ENCODE measurements at places on chromosomes 5 and 9. TPM values are rescaled to one million over a fixed set of nuclear protein-coding genes. Genes with fewer than 3 reads are reported as not detected.
A peak's percentile ranks its signal among the peaks of the same experiment; 100 is the strongest.

GRCh38 chr9:116662646-116663310, 24.3 kb upstream of the TRIM32 start:
- DNase-seq = peak; percentile 33

DNA sequence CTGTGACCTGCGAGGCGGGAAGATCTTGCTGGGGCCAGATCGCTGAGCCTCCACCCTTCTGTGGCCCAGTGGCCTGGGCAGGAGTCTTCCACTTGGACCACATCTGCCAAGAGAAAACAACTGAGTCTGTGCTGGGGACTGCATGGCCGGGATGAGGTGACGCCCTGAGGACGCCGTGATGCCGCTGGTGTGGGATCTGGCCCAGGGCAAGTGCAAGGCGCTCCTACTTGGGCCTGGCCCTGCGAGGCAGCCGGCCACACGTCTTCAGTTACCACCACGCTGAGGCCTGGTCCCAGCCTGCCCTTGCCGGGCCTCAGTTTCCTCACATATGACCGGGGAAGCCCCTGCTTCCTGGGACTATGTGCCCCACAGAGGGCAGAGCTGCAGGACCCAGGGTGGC, 133.4 kb downstream of the SLC25A46 start:
- no peak for DNase-seq

DNA sequence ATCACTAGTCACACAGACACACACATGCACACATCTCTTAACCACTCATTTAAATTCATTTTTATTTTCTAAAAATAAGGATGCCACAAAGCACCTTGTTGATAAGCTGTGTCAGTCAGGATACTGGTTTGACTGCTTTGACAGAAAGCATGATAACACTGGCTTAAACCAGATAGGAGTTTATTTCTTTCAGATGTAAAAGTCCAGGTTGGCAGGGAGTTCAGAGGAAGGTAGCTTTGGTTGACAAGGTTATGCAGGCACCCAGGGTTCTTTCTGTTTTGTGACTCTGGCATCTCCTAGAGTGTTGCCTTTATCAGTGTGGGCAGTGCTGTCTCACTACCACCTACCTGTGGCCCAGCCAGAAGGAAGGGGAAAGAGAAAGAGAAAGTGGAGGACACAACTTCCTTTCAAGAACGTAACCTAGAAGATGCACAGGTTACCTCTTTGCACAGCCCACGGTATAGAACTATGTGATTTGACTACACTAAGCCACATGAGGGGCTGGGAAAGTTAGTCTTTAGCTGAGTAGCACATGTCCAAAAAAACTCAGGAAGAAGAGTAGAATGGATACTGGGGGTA, 334.7 kb downstream of the OSTF1 start:
- no peak for DNase-seq

DNA sequence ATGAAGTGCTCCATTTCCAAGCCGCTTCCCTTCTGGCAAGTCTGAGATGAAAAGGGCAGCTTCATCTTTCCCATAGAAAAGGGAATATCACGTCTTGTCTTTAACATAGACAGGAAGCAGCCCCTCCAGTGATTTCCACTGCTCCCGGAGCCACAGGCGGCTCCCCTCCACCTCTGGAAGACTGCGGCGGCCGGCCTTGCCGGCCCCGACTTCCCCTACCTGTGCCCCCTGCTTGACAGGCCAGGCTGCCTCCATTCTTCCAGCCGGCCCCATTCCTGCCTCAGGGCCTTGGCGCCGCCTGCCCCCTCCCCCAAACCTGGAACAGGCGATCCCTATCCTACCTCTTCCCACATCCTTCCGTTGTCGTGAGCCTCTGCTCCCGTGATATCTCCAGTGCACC, 141.8 kb downstream of the ZNF354C start:
- DNase-seq = no peak

DNA sequence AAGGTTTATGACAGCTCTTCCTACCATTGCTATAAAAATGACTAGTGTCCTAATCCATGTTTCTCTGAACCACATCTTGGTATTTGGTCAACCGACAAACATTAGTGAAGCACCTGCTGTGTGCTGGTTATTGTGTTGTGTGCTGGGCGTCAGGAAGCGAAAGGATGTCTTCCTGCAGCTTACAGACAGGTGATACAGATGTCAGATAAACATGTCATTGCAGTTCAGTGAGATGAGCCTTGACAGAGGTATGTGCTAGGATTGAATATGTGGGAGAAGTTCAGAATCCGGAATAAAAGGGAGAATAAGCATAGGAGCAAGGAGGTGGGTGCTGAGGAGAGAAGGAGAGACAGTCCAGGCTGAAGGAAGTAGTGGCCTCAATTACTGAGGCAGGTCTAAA, 20.3 kb upstream of the CTNNA1 start:
- DNase-seq = no peak

DNA sequence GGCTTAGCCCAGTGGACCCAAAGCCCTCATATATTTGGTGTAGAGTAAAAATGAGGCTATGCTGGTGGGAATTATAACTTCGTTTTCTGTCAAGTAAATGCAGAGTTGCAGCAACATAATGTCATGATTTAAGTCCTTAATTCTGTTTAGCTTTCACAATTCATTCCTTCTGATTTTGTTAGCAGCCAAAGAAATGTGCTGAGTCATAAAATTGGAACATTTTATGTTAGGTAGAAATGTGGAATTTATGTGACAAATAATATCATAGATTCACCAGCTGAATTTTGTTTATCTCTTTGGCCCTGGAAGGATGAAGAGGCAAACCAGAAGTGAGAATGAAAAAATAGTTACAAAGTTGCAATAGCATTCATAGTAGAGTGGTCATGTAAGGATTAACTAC, 247.0 kb downstream of the TRPM3 start:
- peak; percentile 1 for DNase-seq

DNA sequence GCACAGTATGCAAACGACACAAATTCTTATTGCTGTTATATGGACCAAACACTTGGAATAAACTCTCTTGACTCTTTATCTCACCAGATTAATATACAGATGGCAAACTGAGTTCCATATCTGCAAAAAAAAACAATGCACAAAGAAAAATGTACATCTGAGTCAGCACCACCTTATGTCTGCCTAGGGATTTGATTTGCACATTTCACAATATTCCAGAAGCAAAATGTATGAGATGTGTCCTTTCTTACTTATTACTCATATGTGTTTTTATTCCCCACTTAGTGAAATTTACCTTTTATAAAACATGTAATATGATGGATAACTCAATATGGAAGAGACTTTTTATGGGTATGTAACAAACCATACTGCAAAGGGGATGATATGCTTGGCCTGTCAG, 236.9 kb downstream of the GLIS3 start:
- DNase-seq = peak; percentile 32

GRCh38 chr9:74333384-74334032, 163.6 kb upstream of the RORB start:
- no peak for DNase-seq

GRCh38 chr5:92560698-92561401, 1020.2 kb downstream of the NR2F1-AS1 start:
- peak; percentile 82 for DNase-seq

DNA sequence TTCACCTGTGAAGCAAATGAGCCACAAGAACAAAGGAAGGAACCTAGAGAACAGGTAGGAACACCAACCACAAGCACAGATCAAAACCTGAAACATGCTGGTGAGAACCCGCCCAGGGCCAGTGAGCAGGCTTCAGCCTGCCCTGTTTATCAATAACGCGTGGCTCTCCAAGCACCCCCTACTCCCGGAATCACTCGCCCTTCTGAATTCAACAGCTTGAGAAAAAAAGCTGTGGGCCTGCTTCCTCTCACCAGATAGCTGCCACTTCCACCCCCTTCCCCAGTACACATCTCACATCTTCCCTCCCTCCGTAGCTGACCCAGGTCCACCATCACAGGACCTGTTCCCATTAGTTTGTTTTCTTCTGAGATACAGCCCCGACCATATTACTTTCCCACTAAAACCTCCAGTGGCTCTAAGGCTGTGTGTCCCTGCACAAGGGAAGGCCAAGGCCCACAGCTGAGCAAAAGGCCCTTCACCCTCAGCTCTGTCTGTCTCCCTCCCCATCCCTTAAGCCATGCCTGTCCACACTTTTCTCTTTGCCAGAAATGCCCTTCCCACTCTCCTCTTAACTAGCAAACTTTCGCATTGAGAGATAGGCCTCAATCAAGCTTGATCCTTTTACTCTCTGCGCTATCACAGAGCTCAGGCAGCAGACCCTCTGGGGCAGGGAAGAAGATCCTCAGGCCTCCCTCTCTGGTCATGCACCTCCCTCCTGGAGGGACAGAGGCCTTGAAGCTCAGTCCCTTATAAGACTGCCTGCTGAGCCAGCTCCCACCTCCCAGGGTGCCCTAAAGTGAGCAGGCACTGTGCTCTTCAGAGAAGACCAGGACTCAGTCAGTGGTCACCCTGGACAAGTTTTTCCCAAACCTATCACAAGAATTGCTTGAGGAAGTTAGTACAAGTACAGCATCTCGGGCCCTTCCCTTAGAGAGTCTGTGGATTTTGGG, 30.1 kb downstream of the B4GALT1 start:
- DNase-seq = no peak

GRCh38 chr9:133996531-133997520, 4.7 kb upstream of the VAV2 start:
- peak; percentile 54 for DNase-seq

DNA sequence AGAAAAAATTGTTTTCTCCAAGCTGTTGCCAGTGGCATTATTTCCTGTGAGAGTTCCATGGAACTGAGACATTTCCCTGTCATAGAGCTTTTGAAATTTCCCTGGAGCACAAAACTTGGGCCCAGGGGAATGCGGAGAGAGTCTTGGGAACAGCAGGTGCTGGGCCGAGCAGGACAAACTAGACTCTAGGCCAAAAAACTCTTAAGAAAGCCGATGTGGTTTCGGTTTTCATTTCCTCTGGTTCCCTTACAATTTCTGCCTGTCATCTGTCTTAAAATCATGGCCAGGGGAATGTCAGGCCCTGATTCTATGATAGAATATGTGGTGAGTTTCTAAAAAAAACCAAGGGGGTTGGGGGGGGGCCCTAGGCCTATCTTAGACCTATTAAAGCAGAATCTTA, 4.6 kb downstream of the SLC35A4 start:
- DNase-seq = no peak

- DNase-seq = no peak
Measured at GRCh38 chr5:169089343-169089742, 211.6 kb downstream of the SLIT3 start.

DNA sequence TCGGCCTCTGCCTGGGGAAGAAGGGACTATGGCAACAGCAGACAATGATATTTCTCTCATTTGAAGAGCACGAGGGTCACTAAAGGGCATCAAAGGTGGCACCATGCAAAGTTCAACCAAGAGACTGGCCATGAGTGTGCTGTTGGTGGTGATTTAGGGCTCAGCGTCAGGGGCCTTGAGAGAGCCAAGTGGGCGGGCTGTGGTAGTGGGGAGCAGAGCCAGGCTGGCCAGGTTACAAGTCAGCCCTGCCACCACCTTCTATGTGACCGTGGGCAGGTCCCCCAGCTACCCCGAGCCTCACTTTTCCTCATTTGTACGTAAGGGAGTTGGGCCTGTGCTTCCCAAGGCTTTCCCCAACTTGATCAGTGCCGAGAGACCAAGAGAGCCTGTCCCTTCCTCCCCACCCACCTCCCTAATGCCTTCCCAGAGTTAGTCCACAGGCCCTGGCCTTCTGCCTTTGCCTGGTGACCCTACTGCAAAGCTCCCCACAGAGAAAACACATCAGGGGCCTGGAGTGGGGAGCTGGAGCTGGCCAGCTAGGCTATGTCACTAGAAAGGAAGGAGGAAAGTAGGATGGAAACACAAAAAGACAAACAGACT, 104.3 kb downstream of the PDE6A start:
- DNase-seq = no peak

- DNase-seq = peak; percentile 84
Measured at GRCh38 chr5:169914766-169915165, 65.5 kb downstream of the INSYN2B start.

DNA sequence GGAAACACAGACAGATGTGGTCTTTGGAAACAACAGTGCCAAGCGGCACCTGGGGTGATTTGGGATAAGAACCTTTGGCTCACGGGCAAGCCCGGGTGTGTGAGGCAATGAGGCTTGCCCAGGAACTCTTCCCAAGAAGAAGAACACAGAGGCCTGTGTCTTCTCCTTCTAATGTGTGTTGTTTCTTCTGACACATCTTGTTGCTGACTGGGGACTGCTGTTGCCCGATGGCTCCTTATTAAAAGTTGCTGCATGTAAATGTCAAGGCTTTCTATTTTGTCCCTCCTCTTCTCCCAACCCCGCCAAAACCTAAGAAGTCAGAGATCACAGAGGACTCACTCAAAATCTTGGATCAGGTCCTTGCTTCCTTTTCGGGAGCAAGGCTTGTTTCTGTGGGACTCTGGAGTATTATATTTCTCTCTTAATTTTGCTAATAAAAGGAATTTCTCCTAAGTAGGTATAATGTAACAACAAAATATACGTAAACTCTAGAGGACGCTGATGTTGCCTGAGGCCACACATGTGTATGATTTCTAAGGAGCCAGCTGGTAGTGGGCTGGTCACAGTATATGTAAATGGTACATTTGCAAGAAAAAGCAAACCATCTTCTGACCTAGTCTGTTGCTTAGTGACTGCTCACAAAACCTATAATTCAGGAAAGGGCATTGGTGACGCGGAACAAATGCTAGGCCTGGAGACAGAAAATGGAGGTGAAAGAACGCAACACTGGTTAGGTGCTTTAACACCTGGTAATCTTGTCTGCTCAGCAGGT, 232.5 kb downstream of the GADD45G start:
- DNase-seq = no peak

GRCh38 chr5:127826011-127826410, 122.8 kb downstream of the CCDC192 start:
- peak; percentile 54 for DNase-seq

- DNase-seq = peak; percentile 72
Measured at GRCh38 chr5:147567917-147568598, 58.2 kb upstream of the DPYSL3 start.

DNA sequence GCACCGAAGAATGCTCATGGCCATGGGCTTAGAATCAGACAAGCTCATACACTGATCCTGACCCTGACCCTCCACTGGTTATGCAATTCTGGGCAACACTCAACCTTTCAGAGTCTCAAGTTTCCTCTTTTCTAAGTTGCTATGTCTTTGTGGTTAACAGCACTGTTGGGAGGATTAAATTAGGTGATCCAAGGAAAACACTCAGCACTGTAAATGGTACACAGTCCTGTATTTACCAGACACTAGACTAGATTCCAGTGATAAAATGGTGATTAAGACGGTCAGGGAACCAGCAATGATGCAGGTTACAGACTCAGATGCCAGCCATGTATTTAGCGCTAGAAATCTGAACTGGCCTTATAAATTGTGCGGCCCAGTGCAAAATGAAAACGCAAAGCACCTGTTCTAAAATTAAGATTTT, 8.1 kb downstream of the ARL15 start:
- peak; percentile 27 for DNase-seq

GRCh38 chr5:6162175-6162574, 216.2 kb downstream of the MED10 start:
- DNase-seq = no peak

GRCh38 chr5:118069452-118069851, 918.9 kb downstream of the DTWD2 start:
- no peak for DNase-seq

SPINK4 gene
- not detected for polyA plus RNA-seq

WHRN gene
- 1.5 TPM for polyA plus RNA-seq

PRELID2 gene
- 7.7 TPM for polyA plus RNA-seq

AMBP gene
- not detected for polyA plus RNA-seq
